ENCODE measurements at places on chromosomes 4 and X.

DNA sequence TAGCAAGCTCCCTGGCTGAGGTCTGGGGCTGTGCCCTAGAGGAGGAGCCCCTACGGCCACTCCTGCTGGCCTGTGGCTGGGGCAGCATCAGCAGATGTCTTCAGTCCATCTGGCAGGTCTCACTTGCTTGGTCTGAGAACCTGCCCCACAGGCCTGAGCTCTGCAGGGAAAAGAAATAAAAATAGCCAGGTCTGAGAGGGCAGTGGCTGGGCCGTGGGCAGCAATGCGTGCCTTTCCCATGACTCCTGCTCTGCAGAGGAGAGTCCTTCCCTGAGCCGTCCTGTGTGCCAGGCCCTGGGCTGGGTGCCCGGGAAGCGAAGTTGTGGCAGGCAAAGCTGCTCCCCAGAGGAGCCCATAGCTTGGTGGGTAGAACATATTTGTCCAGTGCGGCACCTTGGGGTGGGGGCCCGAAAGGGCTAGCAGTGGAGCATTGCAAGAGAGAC is 11.3 kb upstream of the KIAA0232 start:
- DNase-seq = no peak

GRCh38 chr4:186299291-186299690 is 33.3 kb downstream of the F11 start:
- DNase-seq = no peak

GRCh38 chr4:112523764-112524505 is 8.0 kb upstream of the NEUROG2 start:
- DNase-seq = peak; percentile 81

DNA sequence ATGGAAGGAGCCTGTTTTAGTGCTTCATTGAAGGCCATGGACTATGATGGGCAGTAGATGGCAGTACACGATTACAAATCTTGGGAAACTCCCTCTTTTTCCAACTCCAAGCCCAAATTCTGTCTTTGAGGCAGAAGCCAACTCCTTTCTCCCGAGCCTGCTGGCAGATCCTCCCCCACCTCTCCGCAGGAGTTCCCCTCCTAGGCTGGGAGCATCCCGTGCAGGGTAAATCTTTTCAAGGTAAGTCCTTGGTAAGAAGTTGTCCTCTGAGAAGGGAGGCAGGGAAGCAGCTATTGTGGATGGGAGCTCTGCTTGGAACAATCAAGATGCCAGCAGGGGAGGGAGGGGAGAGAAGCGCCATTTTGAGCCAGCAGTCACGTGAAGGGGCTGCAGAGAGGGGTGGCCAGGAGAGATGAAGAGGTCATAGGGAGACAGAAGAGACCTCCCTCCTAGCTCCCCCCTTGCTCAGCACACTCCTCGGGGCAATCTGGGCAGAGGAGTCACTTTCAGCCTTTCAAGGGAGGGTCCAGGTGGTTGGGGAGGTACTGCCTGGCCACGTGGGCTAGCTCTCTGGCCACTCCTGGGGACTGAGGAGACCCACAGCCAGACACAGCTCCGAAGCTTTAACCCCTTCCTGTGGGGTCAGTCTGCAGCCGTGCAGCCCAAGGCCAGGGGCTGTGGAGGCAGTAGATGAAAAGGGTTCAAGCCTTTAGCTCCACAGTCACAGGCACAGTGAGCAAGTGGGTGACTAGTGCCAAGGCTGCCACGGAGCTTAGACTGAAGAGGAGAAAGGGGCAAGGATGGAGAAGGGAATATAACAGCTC is 9.6 kb downstream of the CC2D2A start:
- DNase-seq = peak; percentile 79

DNA sequence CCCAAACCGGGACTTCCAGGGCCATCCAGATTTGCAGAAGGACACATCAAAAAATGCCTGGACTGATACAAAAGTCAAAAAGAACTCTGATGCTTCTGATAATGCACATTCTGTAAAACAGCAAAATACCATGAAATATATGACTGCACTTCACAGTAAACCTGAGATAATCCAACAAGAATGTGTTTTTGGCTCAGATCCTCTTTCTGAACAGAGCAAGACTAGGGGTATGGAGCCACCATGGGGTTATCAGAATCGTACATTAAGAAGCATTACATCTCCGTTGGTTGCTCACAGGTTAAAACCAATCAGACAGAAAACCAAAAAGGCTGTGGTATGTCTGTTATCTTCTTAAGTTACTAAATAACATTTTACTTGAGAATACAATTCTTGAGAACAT is 9.2 kb downstream of the PLK4 start:
- DNase-seq = peak; percentile 34

DNA sequence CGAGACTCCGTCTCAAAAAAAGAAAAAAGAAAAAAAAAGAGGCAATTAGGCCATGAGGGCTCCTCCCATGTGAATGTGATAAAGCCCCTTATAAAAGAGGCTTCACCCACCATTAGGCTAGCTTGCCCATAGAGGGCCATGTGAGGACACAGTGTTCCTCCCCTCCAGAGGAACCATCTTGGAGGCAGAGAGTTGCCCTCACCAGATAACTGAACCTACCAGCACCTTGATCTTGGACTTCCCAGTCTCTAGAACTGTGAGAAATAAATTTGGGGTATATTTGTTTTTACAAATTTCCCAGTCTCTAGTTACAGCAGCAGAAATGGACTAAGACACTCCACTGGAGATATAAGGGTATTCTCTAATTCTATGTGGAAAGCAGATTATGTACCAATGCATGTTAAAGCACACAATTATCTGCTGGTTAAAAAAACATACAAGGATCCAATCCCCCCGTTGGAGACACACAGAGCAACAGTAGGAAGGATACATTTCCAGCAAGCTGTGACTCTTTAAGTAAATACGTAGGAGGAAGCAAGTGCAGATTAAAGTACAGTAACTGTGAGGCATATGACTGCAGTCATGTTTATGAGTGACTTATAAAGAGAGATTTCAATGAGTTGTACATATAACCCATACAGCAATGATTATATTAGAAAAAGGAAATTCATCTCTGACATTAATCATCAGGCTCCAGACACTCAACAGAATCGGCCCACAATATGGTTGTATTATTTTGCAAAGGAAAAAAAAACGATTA is 21.4 kb downstream of the SH3RF1 start:
- DNase-seq = no peak

GRCh38 chrX:155056471-155056870 is 14.5 kb downstream of the CMC4 start:
- DNase-seq = no peak

GRCh38 chr4:99723612-99724011 is 66.0 kb upstream of the C4orf54 start:
- DNase-seq = no peak

DNA sequence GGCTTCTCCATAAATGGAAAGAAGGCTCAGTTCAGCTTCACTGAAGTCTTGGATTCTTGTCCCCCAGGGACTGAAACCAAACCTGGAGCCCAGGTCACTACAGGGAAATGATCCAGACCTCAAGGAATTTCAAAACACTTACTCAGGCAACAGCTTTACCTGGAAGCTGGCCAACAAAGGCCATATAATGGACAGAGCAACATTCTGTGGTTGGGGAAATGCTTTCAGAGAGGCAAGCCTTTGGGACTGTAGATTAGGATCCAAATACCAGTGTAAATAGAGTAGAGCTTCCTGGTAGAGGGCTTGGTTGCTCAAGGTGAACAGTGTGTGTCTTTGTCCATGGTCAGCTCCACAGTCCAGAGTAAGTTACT is 57.0 kb upstream of the PROM1 start:
- no peak for DNase-seq

- DNase-seq = no peak
Observed at GRCh38 chr4:5511791-5512190, 196.6 kb downstream of the EVC2 start.

DNA sequence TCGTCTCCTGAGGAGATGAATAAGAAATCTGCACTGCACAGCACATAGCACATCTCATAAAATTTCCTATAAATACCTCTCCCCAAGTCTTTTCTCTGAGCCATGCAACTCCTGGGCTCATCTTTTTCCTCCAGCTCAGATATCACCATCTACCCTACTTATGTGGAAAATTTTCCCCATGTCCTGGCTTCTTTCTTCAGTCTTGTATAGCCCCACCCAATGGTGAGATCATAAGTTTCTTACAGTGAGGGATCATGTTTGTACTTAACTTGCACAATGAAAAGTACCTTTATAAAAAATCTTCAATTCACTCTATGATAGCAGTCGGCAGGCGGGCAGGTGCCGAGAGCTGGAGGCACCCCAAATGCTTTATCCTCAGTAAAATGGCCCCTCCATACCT is 198.6 kb upstream of the S100G start:
- DNase-seq = no peak
